ENCODE measurements at places on chromosomes 2 and 18.

DNA sequence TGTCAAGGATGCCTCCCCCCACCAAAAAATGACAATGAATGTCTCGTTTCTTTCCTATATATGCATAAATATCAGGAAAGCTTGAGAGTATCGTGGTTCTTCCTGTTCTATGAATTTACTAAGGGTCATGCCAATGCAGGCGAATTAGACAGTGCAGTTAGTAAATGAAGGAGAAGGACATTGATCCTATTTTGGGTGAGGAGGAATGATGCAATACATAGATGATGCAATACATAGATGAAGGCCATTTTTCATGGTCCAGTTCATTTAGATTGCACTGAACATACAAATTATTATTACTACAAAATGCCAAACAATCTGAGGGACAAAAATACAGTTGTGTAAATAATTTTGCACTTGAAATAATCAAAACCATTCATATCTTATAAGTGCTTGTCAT, 1265.0 kb downstream of the LRP1B start:
- DNase-seq: no peak

DNA sequence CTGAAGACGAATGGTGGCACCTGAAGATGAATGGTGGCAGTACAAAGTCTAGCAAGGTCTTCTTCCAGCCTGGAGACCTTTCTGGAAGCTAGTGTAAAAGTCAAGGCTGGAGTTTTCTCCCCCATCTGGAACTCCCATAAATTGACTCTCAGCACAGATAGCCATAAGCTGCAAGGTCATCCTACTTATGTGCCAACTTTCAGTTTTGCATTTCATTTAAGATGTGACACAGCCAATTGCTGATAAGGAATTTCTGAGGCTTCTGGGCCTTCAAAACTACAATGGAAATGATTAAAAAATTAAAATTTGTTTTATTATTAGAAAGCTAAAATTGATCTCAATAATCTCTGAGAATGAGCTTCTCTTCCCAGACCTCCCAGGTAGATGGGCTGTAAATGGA, 10.2 kb downstream of the XDH start:
- no peak for DNase-seq

GRCh38 chr18:34077599-34077998, 147.1 kb downstream of the NOL4 start:
- DNase-seq: no peak

GRCh38 chr2:138779781-138780445, at the start of gene NXPH2:
Gene NXPH2, minus strand, starts transcription at chr2:138780390. Its CDS starts 149 bp downstream, at chr2:138780241.
- no peak for DNase-seq

DNA sequence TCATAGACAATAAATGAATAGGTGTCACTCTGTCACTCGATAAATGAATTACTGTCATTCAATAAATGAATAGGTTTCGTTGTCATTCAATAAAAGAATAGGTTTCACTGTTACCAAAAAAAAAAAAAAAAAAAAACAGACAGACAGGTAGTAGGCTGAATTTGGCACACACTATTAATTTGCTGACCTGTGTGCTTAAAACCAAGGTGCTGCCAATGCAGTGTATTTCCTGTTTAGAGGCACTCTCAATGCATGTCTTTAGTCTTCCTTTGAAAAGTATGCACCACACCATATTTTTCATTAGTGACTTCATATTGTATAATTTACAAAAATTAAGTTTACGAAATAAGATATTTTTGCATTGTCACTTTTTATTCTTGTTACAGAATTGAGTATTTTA, 16.2 kb downstream of the ANKRD62 start:
- no peak for DNase-seq

DNA sequence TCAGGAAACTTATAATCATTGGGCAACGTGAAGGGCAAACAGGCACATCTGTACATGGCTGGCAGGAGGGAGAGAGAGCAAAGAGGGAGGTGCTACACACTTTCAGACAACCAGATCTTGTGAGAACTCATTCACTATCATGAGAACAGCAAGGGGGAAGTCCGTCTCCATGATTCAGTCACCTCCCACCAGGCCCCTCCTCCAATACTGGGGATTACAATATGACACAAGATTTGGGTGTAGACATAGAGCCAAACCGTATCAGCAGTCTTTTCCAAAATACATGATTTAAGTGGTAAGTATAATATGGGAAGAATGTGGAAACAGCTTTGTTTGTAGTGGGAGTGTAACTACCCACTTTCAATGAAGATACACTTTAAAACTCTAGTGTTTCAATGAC, 65.0 kb downstream of the EPB41L5 start:
- DNase-seq: no peak

DNA sequence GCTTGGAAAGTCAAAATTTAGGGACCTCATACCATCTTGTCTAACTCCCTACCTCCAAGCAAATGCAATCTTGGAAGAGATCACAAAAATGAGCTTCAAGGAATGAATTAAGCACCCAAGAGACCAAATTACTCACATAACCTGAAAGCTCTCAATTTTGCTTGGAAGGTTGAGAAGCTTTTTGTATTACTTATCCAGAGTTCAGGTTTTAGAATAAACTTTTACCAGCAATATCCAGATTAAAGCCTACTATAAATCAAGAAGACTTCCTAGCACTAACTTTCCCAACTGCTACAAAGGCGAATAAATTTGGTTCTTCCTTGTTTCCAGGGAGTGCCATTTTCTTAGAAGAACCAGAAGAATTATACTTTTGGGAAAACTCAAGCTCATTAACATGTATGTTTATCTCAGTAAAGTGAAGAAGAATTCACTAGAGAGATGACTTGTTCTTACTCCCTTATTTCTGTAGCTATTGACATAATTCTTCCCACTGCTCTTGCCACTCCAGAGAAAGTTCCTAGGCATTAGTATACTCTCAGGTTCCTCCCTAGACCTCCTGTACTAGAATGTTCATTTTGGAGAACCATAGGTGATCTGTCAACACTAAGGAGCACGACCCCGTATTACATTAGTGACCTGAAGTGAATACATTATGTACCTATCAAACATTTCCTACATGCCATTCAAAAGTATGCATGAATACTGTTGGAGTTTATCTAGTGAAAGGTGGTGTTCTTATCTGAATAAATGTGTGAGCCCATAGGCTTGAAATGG, 18.0 kb upstream of the STPG4 start:
- DNase-seq: no peak

- DNase-seq: peak; percentile 81
Observed at GRCh38 chr18:53755914-53756609, 468.4 kb downstream of the MBD2 start.

DNA sequence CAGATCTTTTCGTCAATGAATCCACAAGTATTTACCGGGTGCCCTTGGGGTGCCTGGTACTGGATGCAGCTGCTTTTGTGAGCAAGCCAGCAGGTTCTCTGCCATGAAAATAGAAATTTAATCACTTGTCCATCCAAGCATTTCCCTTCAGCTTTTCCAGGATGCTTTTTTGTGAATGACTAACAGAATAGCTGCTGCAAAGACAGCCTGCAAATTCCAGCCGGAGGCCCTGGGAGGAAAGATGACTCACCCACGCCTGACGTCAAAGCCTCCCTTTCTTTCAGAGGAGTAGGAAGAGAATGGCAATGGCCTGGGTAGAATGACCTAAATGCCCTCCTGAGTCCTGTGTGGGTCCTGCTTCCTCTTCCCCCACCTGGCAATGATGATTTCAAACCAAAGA, 111.9 kb downstream of the AP1S3 start:
- no peak for DNase-seq

DNA sequence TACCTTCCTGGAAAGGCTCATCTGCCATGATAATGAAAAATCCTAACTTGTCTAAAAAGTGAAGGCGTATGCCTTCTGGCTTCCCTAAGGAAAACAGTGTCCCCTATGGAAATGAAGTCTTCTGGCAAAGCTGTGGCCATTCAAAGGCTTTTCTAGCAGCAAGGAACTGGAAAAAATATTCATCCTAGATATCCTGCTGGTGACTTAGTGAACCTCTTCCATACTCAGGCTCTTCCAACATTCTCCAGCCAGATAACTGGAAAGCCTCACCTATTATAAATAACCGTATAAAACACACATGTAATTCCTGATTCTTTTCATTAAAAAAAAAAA, 84.7 kb downstream of the RBMS1 start:
- DNase-seq: no peak

- DNase-seq: no peak
Observed at GRCh38 chr2:73266061-73266901, 18.0 kb downstream of the FBXO41 start.

DNA sequence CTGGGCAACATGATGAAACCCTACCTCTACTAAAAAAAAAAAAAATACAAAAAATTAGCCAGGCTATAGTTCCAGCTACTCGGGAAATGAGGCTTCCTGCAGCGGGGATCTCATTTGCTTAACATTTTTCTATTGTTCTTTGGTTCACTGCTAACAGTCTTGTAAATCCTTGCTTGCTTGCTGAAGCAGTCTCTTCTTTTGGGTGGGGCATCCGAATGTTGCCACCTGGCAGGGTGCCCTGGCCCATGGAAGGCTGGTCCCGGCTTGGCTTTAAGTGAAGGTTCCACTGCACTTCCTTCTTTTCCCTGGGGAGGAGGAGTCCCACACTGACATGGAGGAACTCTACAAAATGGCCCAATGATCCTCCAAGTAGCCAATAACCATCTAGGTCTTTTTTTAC, 6.0 kb upstream of the ANKRD29 start:
- no peak for DNase-seq

GRCh38 chr2:69255760-69256159, 131.3 kb downstream of the GFPT1 start:
- no peak for DNase-seq

DNA sequence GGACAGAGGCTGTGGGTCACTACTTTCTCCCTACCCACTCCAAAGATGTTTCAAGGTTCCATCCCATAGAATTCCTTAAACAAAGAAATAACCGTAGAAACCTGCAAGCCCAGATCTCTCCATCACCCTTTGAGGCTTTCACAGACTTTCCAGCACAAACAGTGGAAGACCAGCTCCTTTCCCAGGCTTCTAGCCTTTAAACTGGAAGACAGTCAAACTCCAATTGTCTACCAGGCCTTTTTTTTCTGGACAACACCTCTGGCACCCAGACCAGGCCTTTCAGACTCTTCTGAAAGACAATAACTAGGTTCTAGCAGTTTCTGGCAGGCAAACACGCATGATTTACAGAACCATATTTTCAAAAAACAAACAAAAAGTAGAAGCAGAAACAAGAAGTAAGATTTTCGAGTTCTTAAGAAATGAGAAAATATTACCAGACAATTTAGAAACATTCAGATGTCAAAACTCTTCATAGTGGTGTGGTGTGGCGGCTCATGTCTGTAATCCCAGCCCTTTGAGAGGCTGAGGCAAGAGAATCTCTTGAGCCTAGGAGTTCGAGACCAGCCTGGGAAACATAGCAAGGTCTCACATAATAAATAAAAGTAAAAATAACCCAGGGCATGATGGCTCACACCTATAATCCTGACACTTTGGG, 106.8 kb upstream of the MSH2 start:
- no peak for DNase-seq

GRCh38 chr2:143383016-143383415, 253.8 kb downstream of the ARHGAP15 start:
- no peak for DNase-seq

GRCh38 chr2:144596073-144596871, 76.4 kb upstream of the ZEB2 start:
- no peak for DNase-seq

DNA sequence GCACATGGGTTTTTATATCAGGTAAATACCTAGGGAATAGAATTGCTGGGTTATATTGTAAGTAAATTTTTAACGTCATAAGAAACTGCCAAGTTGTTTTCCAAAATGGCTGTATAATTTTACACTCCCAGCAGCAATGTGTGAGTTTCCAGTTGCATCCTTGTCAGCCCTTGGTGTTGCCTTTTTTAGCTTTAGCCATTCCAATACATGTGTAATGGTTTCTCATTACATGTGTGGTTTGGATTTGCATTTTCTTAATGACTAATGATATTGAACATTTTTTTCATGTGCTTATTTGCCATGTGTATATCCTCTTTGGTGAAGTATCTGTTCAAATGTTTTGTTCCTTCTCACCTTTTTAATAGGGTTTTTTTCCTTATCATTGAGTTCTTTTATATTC, 70.8 kb downstream of the ABI2 start:
- DNase-seq: no peak

- DNase-seq: no peak
Observed at GRCh38 chr2:17542471-17542870, 2.0 kb downstream of the VSNL1 start.

DNA sequence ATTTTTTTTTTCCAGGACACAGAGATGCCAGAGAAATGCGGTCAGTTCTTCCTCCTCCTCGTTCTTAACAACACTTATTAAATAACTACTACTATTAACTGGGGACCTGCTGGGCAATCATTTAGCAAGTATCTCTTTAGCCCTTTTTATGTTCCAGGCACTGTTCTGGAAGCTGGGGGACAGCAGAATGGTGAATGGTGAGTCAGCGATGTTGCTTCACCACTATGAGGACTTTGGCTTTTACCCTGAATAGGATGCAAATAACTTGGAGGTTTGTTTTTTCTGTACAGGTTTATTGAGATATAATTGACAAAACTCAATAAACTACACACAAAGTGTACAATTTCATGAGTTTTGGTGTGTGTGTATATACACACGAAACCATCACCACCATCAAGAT, 179.9 kb upstream of the MSH6 start:
- no peak for DNase-seq

GRCh38 chr18:37361335-37362157, 204.1 kb downstream of the CELF4 start:
- DNase-seq: no peak

DNA sequence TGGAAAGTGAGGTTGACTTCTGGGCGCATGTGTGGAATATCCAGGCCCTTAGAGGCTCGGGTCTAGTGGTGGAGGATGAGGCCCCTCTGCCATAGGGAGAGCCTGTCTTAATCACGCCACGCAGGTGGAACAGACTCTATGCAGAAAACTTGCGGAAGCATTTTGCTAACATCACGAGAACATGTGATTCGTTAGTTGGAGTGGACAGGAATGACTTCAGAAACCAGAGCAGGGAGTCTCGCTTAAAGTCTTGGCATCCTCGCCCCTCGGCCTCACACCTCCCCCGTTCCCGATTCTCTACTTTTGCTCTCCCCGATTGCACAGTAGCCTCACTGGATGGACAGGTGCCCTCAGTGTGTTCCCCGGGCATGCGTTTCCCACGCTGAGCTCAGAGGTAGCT, 333.4 kb downstream of the GBX2 start:
- DNase-seq: no peak

GRCh38 chr2:145503511-145503910, 983.6 kb upstream of the ZEB2 start:
- no peak for DNase-seq

- no peak for DNase-seq
Observed at GRCh38 chr18:67876871-67877270, 360.4 kb upstream of the DSEL start.

GRCh38 chr2:226862623-226863022, 26.8 kb downstream of the RHBDD1 start:
- DNase-seq: no peak

- no peak for DNase-seq
Observed at GRCh38 chr2:203675086-203675485, 31.4 kb upstream of the CD28 start.

Data from lower lobe of right lung (tissue), 2 donors.